ENCODE measurements at places on chromosomes 11 and 22.

DNA sequence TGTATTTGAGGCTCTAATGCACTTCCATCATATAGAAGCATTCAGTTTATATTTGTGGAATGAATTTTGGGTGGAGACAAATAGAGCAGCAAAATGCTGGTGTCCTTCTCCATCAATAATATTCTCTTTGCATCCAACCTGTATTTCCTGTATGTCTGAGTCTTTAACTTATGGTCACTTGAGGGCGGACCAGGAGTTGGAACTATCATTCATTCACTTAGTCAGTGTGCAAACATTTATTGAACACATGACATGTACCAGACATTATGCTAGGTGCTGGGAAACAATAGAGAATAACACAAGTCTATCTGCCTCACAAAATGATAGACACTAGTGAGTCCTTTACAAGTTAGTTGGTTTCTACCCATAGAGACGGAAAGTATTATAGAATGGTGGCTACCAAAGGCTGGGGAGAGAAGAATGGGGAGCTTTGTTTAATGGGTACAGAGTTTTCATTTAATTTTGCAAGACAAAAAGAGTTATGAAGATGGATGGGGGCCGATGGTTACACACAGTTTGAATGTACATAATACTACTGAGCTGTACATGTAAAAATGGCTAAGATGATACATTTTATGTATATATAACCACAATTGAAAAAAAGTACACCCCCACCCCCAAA lies 4.6 kb upstream of the TMEM123 start:
- no peak for DNase-seq

DNA sequence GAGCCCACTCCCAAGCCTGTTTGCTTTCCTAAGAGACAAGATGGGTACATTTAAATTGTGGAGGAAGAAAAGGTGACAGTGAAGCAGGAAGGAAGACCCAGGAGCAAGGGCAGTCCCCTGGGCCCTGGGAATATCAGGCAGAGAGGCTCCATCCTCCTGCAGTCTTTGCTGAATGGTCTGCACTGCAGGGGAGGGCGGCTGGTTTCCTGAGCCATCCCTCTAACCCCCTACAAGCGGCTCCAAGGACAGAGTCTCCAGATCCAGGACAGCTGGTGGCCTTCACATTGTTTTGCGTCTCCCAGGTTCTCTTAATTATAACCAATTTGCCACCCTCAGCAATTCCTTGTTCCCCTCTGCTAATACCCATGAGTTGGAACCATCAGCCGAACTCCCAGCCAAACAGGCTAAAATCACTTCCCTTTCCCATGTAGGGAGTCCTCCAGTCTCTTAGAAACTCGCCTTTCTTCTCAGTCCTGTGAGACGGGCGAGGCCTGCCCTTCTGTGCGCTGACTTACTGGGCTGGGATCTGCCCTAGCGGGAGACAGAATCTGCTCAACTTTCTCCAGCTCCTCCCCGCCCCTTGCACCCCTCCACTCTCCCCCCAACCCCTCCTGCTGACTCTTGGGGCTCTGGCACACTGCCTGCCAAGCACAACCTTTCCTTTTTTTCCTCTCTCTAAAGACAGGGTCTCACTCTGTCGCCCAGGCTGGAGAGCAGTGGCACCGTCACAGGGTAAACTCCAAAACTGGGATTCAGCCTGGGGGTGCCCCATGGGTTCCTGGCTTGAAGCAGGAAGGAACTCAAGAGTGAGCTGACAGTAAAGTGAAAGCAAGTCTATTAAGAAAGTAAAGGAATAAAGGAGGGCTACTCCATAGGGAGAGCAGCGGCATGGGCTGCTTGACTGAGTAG lies 53.4 kb upstream of the EMID1 start:
- no peak for DNase-seq

GRCh38 chr11:95296165-95296564 lies 65.2 kb upstream of the SESN3 start:
- no peak for DNase-seq

DNA sequence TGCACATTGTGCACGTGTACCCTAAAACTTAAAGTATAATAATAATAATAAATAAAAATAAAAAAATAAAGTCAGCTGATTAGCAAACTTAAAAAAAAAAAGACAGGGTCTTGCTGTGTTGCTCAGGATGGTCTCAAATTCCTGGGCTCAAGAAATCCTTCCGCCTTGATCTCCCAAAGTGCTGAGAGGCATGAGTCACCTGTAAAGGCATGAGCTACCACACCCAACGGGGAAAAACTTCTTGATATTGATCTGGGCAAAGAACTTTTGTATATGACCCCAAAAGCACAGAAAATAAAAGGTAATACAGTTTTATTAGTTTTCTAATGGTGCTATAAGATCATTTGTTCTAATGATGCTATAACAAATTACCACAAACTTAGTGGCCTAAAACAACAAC lies 46.1 kb downstream of the ENTHD1 start:
- no peak for DNase-seq

- no peak for DNase-seq
Observed at GRCh38 chr11:17714356-17714854, 5.0 kb upstream of the MYOD1 start.

DNA sequence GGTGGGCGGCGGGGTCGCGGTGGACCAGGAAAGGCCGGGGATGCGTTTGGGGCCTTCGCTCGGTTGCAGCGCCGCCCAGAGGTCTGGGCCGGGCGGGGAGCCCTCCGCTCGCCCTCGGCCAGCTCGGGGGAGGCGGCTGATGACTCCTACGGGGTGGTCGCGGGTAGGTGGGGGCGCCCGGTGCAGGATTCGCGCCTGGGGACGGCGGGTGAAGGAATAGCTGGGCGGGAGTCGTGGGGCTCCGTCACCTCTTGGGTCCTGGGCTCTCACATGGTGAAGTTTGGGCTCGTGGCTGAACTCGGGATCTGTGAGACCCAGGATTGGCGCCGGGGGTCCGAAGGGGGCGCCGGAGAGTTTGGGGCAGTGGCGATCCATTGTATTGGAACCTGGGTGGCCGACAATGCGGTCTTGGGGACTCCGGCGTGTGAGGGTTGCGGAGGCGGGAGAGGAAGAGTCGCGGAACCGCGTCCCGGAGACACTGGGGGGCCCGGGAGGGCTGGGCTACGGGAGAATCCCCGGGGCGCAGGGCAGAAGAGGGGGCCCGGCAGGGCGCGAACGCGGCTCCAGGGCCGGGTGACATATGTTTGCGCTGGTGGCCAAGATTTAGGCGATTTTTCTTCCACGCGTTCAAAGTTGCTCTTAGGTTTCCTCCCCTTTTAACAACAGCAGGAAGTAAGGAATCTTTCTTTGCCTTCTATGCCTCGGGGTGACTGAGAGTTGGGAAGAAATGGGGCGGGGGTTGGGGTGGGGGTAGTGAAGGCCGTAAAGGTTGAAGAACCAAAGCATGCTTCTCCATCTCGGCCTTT lies 935 bp downstream of the QSER1 start:
- peak; percentile 49 for DNase-seq

DNA sequence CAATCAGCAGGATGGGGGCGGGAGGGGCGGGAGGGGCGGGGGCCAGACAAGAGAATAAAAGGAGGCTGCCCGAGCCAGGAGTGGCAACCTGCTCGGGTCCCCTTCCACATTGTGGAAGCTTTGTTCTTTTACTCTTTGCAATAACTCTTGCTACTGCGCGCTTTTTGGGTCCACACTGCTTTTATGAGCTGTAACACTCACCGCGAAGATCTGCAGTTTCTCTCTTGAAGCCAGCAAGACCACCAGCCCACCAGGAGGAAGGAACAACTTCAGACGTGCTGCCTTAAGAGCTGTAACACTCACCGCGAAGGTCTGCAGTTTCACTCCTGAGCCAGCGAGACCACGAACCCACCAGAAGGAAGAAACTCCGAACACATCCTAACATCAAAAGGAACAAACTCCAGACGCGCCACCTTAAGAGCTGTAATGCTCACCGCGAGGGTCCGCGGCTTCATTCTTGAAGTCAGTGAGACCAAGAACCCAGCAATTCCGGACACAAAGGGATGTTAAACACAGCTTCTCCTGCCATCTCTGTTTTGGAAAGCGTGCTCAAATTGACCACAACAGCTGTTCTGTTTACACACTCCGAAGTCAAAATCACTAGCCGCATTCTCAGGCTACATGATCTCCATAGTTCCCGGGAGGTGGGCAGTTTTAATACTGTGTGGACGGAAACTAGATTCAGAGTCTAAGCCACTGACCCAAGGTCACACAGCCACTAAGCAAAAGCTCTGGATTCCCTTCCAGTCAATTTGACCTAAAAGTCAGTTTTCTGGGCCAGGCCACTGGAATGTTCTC lies 11.9 kb downstream of the PLAAT2 start:
- DNase-seq = peak; percentile 62

- no peak for DNase-seq
Observed at GRCh38 chr11:46277622-46278386, at the start of gene CREB3L1. CREB3L1 (plus strand) TSS chr11:46277662; CDS start chr11:46278112, 450 bp downstream.

DNA sequence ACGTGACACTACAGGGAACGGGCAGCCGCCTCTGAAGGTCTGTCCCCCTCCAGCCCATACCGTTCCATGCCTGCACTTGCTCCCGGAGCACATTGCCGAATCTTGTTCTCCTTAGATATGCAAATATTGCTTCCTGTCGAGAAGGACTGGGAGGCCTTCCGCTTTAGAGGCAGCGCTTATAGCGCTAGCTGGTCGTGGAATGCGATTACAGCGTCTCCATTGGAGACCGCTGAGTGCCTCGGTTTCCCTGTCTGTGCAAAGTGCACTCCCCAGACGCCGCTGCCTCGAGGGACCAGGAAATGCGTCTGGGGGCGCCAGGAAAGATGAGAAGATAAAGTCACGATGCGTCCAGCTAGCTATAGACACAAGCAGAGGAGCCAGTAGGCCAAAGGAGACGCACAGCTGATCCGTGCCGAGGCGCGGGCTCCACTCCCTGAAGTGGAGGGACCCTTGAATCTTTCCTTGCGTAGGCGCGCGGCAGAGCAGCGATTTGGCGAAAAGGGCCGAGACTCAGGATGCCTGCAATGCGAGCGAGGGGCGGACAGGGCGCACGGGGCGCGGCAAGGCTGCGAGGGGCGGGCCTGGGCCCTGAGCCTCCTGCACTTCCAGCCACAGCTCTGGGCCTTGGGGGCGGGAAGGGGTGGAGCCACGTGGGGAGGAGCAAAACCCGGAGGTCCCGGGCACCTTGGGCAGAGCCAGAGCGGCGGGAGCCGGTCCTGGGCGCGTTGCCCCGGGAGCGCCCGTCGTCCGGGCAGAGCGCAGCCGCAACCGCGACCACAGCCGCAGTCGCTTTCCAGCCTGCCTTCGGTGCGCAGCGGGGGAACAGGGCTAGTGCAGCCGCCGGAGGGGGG lies at the start of gene RASSF10:
Gene RASSF10, plus strand, starts transcription at position 692 of the 851 bp plus-strand sequence. CDS start 261 bp downstream, outside the sequence.
- peak; percentile 33 for DNase-seq

DNA sequence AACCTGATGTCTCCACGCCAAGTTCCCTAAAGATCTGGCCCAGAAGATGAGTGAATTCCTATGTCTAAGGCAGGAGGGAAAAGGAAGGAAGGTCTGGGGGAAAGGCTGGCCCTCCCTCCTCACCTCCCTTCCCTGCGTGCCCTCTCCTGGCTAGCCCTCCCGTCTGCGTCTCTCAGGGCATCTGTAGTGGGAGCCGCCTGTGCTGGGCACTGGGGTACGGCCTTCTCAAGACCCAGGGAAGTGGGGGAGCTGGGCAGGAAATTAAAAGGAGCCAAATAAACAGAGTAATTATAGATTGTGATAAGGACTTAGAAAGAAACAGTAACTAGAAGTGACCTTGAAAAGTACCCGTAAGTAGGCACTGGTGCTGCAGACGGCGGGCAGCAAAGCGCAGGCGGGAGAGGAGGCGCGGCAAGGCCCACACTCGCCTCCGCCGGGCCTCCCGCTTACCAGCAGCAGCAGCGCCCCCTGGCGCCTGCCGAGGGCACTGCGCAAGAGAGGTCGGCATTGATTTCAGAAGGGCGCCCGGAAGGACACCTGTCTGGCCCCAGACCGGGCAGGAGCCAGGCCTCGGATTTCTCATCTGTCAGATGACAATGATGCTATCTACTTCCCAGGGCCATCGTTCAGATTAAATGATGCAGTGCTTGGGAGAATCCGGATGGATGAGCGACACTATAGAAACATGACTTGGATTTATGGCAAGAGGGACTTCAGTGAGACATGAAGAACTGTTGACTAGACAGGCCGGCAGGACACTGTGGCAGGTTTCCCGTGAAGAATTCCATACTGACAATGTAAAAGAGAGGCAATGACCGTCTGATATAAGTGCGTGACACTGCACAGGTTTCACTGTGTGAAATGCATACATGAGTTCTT lies 7.3 kb downstream of the KCNJ1 start:
- DNase-seq = peak; percentile 82

GRCh38 chr11:18223591-18224387 lies 12.8 kb downstream of the SAA4 start:
- no peak for DNase-seq

DNA sequence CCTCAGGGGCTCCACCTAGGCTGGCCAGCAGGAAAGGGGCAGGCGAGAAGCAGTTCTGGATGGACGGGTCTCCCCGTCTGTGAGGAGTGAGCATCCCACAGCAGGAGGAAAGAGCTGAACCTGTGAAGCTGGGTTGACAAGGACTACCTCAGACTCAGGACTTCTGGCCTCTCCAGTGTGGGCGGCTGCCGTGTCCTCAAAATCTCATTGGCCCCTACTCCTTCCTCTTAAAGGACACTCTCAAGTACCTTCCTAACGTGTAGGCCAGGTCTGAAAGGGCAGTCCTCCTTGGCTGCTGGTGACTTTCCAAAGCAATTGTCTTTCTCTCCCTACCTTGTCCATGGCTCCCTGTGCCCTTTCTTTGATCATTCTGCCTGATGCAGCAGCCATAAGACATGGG lies 107.0 kb upstream of the AKIP1 start:
- no peak for DNase-seq

DNA sequence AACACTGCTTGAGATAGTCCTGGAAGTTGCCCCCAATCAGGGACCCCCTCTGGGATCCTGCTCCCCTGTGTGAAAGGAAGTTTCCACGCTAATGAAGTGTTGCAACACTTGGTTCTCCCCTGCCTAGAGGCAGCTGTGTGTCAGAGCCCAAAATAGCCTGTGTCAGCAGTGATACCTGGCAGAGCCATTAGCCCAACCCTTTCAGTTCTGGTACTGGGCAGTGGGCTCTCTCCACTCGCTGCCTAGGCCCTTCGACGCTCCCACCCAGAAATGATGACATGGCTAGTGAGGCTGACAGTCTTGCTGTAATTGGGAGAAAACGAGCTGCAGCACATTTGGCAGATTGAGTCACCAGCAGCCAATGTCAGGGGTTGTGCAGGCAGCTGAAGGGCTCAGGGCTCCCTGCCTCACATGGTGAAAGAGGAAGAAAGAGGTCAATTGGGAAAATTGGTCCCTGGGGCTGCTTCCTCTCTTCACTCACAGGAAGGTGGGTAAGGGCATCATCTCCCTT lies 1.4 kb upstream of the NXF1 start:
- no peak for DNase-seq

- DNase-seq = peak; percentile 87
Observed at GRCh38 chr11:910589-911030, at the start of gene CHID1. CHID1 (minus strand) TSS chr11:910810; CDS start chr11:904816, 5,994 bp downstream.

DNA sequence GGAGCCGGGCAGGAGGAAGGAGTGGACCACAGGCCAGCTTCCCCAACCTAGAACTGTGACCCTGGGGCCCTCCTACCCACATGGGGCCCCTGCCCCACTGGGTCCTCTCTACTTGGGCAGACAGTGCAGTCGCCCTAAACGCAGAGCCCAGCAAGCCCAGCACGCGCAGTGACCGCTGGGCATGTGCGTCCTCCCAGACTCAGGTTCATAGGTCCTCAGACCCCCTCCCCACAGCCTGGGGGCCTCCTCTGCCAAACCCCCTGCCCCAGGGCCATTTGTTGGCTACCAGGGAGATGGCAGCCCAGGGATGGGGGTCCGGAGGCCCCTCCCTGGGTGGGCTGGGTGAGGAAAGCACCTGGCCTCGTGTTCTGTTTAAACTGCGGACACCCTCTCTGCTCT lies 23.9 kb downstream of the RTN4R start:
- no peak for DNase-seq

Data from activated CD8-positive, alpha-beta T cell treated with anti-CD3 and anti-CD28 coated beads, Interleukin-2, amount 10 ng/mL, durations not matched to agents 7 days and 5 days (primary cell).